RWPE1 (cell line): ENCODE measurements at places on chromosomes 7 and 10.

GRCh38 chr7:135721198-135721820, 6.7 kb downstream of the SLC13A4 start:
- no peak for DNase-seq

DNA sequence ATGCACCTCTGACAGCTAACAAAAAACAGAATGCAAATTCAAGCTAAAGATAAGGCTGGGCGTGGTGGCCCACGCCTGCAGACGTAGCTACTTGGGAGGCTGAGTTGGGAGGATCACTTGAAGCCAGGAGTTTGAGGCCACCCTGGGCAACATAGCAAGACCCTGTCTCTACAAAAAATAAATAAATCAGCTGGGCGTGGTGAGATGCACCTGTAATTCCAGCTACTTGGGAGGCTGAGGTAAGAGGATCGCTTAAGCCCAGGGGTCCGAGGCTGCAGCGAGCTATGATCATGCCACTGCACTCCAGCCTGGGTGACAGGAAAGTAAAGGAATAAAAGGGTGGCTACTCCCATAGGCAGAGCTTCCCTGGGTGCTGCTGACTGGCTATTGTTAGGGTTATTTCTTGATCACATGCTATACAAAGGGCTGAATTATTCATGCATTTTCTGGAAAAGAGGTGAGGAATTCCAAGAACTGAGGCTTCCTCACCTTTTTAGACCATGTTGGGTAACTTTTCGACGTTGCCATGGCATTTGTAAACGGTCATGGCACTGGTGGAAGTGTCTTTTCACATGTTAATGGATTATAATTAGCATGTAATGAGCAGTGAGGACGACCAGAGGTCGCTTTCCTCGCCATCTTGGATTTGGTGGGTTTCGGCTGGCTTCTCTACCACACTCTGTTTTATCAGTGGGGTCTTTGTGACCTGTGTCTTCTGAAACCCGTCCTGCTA, 6.9 kb upstream of the PSMG3 start:
- DNase-seq = no peak

- DNase-seq = peak; percentile 90
These were observed 56.2 kb upstream of the ABLIM1 start for GRCh38 chr10:114714281-114714741.

- DNase-seq = no peak
These were observed 6.8 kb upstream of the EFCAB10 start for GRCh38 chr7:105587909-105588635.

GRCh38 chr7:33459340-33459751, 330.0 kb downstream of the BBS9 start:
- DNase-seq = peak; percentile 3

DNA sequence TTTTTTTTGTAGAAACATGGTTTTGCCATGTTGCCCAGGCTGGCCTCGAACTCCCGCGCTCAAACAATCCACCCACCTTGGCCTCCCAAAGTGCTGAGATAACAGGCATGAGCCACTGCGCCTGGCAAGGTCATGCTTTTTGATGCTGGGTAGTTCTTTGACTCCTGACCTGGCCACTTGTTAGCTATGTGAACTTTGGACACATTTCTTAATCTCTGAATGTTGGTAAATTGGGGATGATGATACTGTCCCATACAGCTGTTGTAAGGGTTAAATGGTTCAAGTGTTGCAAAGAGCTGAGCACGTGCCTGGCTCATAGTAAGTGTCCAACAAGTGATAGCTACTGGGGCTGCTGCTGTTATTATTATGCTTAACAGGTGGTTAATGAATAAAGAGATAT, 2.3 kb downstream of the ZNHIT1 start:
- no peak for DNase-seq
